ENCODE measurements at places on chromosomes 1 and 21.

- DNase-seq = no peak
Observed at GRCh38 chr1:162892906-162893611, 32.1 kb upstream of the CCDC190 start.

- DNase-seq = no peak
Observed at GRCh38 chr1:64229307-64229706, 25.9 kb downstream of the UBE2U start.

DNA sequence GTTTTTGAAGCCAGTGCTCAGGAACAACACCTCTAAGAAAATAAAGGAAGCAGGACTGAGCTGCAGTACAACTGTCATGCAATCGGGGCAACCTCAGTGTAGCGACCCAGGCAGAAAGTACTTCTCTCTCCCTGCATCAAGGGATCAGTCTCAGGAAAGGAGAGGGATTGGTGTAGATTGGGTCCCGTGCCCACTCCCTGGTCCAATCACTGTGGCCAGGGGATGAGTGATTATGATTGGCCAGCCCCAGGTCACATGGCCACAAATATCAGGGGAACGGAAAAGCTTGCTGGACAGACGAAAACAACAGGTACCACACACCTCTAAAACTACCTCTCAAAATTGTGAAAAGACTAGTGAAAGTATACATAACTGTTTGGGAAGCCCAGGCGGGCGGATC is 136.2 kb upstream of the F3 start:
- no peak for DNase-seq

GRCh38 chr1:23638786-23639241 is 52.8 kb upstream of the RPL11 start:
- DNase-seq = no peak

DNA sequence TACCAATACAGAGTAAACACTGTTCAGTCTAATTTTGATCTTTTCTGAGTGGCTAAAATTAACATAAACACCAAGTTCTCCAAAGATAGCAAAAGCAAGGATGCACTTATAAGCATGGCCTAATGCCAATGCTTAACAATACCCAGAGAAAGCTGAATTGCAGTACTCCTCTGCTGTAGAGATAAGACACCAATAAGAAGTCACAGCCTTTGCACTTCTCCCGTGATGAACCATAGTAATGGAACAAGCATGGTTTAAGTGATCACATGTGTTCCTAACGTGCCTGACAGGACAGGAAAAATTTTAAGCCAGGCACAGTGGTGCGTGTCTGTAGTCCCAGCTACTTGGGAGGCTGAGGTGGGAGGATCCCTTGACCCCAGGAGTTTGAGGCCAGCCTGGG is 5.6 kb downstream of the PRDX1 start:
- DNase-seq = no peak

- no peak for DNase-seq
Observed at GRCh38 chr1:73998348-73998959, 199.5 kb downstream of the LRRIQ3 start.

- no peak for DNase-seq
Observed at GRCh38 chr21:32238063-32238462, 40.8 kb downstream of the MIS18A start.

- no peak for DNase-seq
Observed at GRCh38 chr1:82565546-82565945, 764.8 kb downstream of the ADGRL2 start.

DNA sequence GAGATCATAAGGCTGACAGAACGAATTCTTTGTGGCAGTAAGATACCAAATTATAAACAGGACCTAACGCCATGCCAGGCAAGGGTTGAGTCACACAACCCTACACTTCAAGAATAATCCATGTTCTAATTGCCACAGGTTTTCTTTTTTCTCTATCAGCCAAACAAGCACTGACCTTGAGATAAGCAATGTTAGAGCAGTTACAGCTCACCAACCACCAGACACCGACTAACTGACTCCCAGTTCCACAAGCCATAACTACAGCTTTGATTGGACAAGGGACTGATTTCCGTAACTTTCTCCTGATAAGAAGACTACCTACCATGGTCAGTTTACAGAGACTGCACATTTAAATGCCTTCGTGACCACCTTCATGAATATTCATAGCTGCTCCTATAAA is 149.6 kb downstream of the PTPRU start:
- no peak for DNase-seq
